ENCODE measurements at places on chromosomes 13 and 19.

- no peak for DNase-seq
Observed at GRCh38 chr19:47340477-47341208, 8.5 kb upstream of the DHX34 start.

DNA sequence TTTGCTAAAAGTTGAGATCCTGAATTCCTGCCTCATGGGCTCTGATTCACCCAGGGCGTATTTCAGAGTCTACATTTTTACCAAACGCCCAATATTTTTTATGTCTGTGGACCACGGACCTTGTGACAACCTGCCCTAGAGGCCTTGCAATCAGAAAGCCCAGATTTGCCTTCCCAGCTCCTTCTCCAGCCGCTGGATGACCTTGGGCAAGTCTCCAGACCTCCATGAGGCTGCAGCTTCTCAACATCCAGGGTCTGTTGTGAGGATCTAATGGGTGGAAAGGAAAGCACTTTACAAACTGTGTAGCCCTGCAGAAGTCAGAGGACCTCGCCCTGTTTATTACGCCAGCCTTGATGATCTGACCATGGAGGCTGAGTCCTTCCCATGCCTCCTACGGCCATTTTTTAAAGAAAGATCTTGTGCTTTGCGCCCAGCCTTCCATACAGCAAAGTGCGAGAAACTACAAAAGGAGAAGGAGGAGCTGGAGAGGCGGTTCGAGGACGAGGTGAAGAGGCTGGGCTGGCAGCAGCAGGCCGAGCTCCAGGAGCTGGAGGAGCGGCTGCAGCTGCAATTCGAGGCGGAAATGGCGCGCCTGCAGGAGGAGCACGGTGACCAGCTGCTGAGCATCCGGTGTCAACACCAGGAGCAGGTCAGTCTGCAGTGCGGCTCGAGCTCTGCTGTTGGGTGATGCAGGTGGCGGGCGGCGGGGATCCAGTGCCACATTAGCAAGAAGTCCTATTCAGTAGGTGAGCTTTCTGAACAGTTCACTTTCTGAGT is 115.6 kb downstream of the SLC7A1 start:
- DNase-seq, result no peak

DNA sequence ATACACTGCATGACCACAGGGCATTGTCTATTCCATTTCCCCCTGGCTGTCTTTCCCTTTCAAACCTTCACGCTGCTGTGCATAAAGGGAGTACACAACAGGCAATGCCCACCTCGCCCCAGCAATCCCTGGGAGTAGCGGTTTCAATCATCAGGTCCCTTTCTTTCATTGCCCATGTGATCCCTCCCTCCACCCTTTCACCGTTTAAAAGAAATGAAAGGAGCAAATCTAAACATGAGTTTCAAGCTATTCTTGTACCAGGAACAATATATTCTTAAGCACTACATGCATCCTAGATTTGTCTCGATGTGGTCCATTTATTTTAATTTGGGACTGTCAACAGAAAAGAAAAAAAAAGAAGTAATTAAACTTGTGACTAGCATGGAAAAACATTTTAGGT is 123.4 kb upstream of the ARGLU1 start:
- DNase-seq, result no peak

DNA sequence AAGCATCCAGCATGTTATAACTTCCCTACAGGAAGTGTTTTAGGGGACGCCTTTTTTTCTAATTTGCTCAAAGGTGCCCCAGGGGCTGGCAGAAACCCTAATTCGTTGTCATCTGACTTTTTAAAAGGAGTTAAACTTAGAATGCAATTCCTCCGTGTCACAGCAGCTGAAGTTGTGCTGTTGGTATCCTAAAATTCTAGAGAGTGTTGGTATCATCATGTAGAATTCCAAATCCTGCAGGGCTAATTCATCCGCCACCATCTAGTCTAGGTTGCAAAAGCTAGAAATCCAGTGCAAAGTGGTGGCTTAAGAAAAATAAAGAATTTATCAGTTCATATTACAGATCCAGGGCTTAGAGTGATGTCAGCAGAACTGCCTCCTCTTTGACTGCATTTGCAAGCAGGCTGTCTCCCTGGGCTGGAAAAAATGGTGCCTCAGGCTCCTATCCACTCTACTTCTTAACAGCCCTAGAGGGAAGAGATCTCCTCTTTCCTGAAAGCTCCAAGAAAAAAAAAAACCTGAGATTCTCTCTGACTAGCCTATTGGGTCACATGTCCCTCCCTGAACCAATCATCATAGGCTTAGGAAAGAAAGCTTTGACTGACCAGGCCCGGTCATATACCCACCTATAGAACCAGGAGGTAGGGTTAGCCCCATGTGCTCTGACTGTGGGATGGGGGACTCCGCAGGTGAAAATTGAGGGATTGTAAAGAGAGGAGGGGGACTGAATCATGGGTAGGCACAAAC is 73.0 kb downstream of the MAP4K1 start:
- DNase-seq, result peak; percentile 68

DNA sequence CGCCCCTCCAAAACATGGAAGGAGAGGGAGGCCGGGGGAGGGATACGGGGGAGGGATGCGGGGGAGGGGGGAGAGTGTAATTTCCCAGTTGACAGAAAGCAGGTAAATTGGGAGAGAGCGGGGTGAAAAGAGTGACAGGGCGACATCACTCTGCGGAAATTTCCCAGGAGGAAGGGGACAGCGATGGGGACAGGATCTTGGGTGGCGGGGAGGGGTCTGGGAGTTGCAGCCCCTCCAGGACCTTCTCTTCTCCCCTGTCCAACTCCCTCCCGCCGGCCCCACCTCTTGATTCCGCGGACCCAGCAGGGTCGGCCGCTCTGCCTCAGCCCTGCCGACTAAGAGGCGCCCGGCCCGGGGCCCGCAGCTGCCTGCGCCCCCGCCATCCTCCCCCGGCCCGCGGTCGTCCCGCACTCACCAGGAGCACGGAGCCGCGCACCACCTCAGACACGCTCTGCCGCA is 108.0 kb upstream of the DOCK9 start:
- no peak for DNase-seq

DNA sequence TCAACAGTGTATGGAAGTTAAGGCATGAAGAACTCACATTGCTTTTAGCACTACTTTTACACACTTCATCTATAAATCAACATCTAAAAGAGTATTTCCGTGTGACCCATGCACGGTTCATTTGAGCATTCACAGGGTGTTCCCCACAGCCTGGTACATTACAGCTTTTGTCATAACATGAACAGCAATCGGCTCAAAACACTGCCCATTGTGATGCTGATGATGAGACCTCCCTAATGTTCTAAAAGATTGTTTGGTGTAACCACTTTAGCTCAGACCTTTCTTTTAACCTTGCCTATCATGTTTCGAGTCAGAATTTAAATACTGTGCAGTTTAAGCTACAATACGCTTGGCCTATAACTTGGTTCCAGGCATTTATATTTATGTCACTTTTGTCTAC is 4.1 kb upstream of the KLF5 start:
- peak; percentile 97 for DNase-seq

DNA sequence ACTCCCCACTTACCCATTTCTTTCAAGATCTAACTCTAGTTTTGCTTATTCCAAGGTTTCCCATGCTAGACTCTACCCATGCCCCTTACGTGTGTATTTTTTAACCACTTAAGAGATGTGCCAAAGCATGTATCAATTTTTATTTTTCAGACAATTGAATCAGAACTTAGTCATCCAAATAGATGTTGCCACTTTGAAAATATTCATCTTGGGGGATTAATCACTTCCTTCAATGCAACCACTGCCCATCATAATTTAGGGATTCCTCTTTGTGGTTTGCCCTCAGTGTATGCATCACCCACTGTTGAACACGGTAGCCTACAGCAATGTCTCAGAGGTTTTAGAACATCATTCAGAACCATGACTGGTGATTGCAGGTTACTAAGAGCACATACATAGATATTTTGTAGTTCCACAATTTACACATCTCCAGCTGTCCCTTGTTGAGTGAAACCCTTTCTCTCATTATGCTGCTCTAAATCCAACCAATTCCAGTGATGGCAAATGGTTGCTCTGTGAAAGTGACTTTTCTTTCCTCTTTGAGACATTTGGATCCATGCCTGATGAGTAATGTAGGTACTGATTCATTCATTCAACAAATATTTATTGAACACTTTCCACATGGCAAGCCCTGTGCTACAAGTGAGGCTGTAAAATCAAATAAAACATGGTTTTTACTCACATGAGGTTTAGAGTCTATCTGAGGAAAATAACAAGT is 60.6 kb upstream of the SERP2 start:
- no peak for DNase-seq

DNA sequence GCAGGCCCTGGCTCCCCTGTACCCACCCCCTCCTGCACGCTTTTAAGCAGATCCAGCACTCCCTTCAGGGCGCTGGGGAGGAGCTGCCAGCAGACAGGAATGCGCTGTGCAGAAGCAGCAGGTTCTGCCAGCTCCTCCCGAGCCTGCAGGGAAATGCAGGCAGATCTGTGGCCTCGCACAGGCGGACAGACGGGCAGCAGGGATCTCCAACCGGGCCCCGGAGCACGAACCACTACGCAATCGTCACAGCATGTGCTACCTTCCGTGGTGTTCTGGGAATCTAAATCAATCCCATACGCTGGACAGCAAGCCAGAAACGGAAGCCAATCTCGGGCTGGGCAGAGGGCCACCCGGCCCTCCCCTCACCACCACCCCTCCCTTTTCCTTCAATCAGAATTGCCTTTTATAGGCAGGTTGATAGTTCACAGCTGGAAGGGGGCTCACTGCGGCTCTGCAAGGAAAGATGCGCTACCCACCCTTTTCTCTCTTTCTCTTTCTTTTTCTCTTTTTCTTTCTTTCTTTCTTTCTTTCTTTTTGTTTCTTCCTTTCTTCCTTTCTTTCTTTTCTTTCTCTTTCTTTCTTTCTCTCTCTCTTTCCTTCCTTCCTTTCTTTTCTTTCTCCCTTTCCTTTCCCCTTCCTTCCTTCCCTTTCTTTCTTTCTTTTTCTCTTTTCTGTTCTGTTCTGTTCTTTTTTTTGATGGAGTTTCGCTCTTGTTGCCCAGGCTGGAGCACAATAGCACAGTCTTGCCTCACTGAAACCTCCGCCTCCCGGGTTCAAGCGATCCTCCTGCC is 99.9 kb downstream of the GNG7 start:
- DNase-seq, result no peak

GRCh38 chr19:9856609-9857008 is 21.5 kb downstream of the PIN1 start:
- no peak for DNase-seq

GRCh38 chr19:30492586-30493270 is 120.5 kb downstream of the ZNF536 start:
- DNase-seq, result peak; percentile 76

All from NCI-H748 treated with DMSO at 0.1 percent for 48 hours (cell line).